NCI-H2081 (cell line): ENCODE measurements at places on chromosomes 2 and 18.

DNA sequence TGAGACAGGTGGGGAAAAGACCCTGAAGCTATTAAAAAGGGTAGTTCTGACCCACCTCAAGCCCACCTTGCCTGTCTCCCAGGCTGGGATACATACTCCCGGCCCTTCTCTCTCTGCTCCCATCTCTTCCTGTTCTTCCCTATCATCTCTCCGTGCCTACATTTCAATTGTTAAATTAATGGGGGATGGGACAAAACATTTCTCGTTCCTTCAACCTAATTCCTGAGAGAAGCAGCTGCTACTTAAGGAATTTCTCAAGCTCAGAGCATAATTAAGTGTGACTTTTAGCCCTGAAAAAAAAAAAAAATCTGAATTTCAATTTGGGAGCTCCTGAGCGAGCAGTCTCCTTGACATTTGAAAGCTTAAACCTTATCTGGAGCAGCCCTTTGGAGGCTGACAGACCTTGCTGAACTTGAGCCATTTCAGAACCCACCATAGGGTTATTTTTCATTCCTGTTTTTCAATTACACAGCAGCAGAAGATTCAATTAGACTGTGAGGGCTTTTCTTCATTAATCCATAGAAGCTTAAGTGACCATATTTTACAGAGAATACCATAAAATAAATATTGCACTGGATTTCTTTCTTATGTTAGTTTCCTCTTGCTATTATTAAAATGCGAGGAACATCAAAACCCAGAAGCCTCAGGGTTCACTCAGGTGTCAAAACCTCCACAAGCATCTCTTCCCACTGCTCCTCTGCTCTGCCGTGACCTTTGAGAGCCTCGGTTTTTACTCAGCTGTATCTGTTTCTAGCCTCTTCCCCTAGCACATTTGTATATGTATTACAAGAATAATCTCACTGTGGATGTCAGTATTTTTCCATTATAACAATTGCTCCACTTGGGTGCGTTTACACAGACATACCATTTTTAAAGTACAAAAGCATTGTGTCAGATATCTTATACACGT is 125.7 kb downstream of the B3GNT2 start:
- DNase-seq: no peak

DNA sequence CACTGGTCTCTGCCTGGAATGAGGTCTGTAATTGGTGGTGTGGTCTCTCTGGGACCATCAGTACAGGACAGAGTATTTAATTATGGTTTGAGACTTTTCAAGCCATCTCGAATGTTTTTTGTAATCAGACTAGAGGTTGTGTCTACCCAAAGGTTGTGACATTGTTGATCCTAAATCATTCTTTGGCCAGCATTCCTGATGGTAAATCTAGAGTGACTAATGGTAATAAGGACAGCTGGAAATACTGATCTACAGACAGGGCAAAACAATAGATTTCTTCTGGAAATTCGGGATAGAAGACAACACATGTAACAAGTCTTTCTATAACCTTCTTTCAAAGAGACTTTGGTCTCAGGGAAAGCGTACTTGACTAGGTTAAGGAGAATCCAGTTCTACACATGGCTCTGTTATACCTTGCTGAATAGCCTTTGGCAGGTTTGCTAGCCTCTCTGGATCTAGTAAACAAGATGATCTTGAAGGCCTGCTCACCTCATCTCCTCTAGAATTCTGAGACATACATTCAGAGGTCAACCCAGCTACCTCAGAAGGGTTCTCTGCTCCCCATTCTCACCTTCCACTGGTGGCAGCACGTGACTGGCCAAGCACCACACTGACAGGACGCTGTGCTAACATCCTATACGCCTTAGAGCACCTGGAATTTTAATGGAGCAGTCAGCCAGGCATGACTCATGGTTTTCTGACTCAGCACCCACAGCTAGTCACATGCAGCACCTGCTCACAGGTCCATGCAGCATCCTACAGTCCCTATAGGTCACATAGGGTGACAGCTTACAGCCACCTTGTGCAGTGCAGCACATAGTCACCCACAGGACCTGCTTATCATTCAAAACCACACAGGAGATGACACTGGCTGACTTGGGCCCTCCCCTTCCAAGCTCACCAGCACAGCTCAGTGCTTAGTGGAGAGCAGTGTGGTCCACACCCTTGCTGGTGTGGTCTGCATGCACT is 12.2 kb downstream of the PLB1 start:
- no peak for DNase-seq

GRCh38 chr18:27227721-27228120 is 42.6 kb upstream of the CHST9 start:
- DNase-seq: no peak

DNA sequence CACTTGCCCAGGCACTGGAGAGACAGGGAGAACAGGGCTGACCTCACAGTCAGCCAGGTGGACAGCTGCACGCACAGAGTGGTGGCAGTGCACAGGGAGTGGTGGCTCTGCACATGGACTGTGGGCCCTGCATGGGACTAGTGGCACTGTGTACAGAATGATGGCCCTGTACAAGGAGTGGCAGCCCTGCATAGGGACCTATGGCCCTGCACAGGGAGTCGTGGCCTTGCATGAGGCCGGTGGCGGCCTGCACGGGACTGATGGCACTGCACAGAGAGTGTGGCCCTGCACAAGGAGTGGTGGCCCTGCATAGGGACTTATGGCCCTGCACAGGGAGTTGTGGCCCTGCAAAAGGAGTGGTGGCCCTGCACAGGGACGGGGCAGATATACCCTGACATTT is 19.1 kb upstream of the STEAP3 start:
- no peak for DNase-seq

DNA sequence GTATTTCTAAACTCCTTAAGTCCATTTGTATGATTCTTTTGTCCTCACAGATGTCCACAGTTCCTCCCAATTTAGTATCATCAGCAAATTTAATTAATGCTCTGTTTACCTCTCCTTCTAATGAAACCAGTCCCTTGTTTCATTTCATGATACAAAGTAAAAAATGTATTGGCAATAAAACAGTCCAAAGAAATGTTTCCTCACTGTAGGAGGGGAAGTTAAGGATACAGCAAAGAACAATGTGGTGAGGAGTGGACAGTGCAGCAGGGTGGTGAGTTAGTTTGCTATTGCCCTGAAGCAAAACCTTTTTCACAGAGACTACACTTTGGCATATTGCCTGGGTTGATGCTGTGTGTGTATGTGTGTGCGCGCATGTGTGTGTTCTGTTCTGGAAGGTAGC is 401.5 kb downstream of the ARHGAP15 start:
- peak; percentile 32 for DNase-seq

DNA sequence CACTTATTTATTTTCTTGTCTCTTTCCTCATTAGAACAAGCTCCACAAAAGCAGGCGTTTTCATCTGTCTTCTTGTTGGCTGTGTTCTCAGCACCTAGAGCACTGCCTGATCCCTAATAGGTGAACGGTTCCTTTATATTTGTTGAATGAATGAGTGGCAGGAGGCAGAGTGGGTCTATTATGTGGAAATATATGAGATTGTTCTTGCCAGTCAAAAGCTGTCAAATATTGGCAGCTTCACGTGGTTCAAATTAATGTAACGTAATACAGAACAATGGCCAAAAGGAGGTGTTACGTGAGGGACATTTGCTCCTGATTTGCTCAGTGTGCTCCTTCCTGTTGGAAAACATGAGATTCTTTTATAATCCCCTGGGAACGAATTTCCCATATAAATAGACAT is 8.5 kb upstream of the ARHGAP25 start:
- peak; percentile 11 for DNase-seq

DNA sequence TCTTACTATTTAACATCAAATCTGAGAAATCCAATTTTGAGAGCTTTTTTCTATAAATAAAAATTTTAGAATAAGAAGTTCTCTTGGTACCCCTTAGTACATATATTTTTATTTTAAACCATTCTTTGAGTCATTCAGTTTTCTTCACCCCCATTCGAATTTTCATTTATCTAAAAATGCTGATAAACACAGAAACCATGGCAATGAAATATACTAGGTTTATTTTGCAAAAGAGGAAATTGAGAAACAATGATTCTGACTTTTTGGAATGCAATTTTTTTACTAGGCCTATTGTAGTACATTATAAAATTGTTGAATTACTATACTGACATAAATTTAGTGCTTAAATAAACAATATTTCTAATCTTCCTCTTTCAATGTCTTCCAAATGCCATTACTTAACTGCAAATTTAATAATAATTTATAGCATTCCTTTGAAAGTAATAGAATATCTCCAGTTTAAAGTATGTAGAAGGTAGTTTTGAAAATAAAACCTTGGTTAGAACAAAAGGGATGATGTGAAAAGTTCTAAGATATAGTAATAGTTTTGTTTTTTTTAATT is 46.3 kb downstream of the TANK start:
- no peak for DNase-seq

DNA sequence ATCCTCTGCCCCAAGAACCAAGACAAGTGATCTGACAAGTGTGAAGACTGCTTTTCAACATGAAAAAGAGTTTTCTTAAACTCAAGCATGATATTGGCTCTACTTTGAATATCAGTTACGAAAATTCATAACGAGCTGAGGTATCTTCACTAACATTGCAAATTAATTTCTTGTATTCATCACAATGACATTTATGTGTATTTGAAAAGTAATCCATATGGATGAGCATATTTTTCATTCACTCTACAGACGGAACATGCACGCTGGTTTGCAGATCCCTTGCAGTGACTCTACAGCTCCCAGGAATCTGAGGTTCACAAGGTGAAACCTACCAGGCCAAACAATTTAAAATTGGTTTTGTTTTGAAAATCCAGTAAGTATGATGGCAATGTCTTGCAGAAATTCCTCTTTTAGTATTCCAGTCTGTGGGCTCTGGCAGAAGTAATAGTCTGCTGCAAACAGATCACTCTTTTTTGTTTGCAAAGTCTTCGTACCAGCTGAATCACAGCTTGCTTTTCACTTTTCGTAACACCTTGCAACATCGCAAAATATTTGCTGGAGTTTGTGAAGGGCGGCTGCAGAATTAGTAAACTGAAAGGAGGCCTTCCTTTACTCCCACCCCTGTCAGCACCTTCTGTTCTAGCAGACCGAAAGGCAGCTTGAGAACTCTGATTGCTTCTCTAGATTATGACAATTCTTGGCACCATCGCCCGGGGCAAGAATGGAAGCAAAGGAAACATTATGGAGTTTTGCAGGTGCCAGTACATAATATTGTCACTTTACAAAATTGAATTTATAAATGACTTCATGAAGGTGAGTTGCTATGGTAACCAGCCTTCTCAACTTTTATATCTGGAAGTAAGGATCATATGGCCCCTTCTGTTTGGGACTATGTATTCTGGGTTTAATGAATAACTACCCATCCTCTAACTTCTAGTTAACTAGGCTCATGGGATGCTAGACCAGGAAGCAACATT is 168.7 kb downstream of the TMEM247 start:
- DNase-seq: no peak

GRCh38 chr2:149027590-149028250 is 10.8 kb upstream of the LYPD6B start:
- DNase-seq: no peak

GRCh38 chr2:129334128-129334527 is 645.3 kb upstream of the RAB6C start:
- DNase-seq: no peak

DNA sequence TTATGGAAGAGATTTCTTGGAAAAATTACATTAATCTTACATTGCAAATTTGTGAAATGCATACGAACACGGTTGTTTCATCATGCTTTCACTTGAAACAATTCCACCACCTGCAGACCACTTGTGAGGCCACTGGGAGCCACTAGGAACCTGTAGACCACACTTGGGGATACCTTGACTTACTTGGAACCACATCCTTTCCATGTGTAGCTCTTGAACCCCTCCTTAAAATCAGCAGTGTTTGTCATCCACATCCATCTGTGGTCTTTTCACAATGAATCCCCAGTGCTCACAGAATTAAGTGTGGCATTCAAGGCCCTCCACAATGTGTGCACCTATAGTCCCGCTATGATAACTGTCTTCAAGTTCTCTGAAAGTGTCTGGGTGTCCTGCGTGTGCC is 350.9 kb downstream of the MYCN start:
- DNase-seq: no peak

GRCh38 chr2:199985625-199986207 is 30.3 kb downstream of the MAIP1 start:
- peak; percentile 78 for DNase-seq

DNA sequence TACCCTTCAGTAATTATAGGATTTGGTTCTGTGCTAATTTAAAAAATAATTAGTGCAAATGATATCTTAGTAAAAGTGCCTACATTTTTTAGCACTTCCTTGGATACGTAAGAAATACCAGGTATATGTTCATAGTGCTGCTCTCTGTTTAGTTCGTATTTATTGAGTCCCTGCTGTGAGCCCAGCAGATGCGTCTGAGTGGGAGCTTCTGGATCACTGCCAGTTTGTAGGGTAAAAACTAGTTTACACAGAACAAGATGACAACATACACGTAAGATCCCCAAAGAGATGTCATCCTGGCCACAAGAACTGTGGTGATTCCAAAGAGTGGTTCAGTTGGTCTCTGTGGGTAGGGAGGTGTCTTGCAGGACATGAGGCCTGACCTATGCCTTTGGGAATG is 103.2 kb downstream of the CTIF start:
- DNase-seq: no peak

DNA sequence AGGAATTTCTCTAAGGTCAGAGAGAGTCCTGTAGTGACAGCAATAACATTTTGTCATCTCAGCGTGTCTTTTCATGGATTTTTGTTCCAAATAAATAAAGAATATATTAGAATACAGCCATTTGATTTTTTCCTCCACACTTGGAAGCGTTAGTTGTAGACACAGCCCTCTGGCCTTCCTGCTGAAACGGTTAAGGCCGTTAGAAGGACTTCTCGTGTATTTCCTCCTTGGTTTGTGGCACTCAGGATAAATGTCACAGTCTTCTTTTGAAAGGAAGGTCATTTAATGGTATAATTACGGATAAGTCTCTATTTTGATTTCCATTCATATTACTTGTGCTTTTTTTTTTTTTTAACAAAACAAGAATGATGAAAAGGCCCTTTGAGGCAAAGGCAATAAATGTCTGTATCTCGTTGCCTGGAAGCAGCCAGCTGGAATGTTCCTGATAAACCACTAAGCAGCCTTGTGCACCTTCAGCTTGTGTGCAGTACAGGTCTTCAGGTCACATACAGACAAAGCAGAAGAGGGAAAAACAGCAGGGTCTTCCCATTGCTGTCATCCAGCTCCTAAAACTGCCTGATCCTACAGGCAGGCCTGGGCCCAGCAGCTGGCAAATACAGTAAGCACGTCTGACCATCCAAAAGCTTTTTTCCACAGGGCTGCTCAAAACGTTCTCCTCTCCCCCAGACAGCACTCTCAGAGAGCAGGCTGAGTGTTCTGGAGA is 14.4 kb downstream of the EFR3B start:
- no peak for DNase-seq

DNA sequence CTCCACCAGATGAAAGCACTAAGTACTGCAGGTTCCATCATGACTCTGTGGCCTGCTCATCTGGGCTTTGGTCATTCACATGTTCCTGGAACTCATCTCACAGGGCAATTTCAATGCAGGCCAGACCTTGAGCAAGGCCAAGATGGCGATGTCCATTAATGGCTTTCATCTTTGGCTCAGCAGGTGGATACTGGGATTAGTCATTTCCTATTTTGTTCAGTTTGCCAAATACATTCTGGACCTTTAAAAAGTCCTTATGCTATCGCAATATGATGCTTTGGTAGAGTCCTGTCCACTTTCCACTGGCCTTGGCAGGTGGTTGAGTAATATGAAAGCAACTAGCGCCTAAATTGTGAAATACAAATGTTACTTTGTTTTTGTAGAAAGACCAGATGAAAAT is 170.1 kb upstream of the REV1 start:
- no peak for DNase-seq
